Activated CD4-positive, alpha-beta T cell treated with anti-CD3 and anti-CD28 coated beads for 36 hours (primary cell): ENCODE measurements at places on chromosomes 2 and 18.

GRCh38 chr18:7415081-7415894 lies 151.8 kb upstream of the PTPRM start:
- DNase-seq: no peak

GRCh38 chr2:16317211-16317830 lies 348.3 kb downstream of the CYRIA start:
- DNase-seq: no peak

DNA sequence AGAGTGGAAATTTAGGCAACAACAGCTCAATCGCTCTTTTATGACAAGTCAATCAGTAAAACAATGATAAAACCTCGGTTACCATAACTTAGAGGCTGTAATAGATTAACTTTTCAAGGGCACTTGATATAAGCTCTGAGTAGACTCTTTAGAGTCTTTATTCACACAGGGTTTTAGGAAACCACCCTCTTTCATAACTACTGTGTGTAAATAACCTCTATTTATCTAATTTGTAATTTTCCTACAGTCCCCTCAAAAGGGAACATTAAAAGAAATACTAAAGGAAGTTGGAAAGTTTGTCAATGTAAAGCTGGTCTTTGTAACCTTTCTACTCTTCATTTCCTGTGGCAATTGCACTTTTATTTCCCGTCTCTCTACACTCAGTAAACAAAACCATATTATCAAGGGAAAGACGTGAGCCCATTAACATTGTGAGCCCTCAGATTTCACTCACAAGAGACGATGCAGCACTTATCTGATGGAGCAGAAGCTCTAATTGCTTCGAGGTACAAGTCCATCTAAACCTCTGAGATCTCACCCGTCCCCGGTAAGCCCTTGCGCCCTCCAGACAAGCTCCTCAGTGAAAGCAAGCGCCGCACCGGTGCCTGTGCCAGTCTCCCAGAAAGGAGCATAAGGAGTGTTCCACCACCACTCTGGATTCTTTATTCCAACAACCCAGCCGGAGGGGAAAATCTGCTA lies 1.1 kb upstream of the HOXD1 start:
- DNase-seq: peak; percentile 18

DNA sequence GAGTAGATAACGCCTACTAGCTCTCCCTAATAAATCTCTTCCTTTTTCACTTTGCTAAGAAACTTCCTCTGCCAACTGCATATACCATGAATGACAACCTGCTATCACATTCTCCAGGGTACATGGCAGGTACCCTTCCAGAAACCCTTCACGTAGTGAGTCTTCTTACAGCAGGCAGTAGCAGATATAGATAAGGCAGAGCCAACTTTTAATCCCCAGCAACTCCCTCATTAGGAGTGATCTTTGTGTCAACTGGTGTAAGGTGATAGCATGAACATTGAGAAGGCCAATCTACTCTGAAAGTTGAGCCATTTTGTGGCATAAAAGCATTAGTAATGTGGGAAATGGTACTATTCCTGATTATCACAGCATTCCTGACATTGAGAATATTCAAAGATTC lies 5.7 kb upstream of the STK17B start:
- DNase-seq: no peak

GRCh38 chr2:160376576-160376975 lies 117.0 kb downstream of the RBMS1 start:
- no peak for DNase-seq

DNA sequence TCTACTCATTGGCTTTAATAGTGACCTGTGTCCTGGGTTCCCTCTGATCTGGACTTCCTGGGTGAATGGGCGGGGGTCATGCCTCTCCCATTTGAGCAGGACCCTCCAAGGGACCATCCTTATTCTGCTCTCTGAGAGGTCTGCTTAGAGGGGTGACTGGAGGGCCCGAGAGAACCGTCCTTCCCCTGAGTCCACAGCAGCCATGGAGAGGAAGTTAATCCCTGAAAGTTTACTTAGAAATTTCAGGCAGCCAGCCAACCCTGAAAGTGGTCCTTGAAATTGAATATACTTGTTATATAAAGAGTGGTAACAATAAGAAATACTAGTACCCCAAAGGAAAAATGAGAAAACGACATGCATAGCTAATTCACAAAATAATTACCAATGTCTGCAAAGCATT lies 226.1 kb downstream of the DYSF start:
- no peak for DNase-seq

- no peak for DNase-seq
Measured at GRCh38 chr2:134324947-134325346, 71.1 kb downstream of the MGAT5 start.

- DNase-seq: no peak
Measured at GRCh38 chr2:33406622-33407021, 69.8 kb upstream of the RASGRP3 start.

GRCh38 chr18:10775026-10775425 lies 249.2 kb downstream of the NAPG start:
- no peak for DNase-seq

DNA sequence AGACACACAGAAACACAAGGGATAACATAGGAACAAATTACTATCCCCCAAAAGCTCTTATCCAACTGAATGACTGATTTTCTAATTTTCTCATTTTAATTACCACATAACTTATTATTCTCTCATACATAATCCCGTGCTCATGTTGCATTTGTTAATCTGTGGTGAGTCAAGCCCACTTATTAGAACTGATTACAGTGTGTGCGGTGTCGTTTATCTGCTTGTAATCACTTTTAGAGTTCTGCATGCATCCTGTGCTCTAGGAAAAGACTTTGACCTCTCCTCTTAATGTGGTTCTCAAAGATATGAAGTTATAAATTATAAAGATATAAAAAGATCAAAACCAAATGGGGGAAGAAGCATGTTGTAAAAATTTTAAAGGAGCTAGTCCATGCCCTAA lies 29.7 kb downstream of the CNDP1 start:
- DNase-seq: no peak

DNA sequence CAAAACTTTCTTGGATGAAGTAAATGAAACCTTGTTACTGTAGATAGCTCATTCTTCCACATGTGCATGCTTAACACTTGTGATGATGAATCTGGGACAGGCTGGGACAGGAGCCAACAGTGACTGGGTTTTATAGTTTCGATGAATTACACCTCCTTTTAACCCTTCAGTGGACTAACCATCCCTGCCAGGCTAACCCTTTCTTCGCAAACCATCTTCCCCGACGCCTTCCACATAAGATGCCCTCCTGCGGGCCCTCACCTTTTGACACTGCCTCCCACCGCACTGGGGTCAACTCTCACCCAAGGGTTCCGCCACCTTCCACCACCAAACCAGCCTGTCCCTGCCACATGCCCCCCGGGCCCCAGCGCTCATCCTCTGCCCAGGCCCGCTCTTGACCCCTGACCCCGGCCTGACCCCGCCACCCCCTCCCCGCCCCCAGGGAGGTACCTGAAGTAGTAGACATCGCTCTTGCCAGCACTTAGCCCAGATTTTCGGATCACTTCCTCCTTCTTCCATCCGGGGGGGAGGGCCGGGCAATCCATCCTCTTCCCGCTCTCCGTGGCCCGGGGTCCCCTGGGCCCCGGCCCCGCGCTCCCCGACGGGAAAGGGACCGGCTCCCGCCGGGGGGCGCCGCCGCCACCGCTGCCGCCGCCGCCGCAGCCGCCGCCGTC lies 764 bp downstream of the MBD2 start:
- peak; percentile 79 for DNase-seq

DNA sequence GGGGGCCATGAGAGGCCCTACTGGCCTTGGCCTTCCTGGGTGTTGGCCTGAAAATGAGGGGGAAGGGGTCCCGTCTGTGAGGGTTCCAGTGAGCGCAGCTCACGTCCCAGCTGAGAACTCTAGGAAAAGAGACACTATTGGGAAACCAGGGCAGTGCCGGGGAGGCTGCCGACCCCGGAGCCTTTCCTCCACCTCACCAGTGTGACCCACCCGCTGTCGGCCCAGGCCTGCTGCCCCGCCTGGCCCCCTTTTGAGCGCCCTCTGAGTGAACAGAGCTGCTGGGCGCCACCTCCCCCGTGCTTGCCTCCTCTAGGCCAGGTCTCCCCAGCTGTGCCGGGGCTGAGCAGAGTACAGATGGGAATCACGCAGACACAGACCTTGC lies 17.5 kb upstream of the ARHGEF4 start:
- no peak for DNase-seq

DNA sequence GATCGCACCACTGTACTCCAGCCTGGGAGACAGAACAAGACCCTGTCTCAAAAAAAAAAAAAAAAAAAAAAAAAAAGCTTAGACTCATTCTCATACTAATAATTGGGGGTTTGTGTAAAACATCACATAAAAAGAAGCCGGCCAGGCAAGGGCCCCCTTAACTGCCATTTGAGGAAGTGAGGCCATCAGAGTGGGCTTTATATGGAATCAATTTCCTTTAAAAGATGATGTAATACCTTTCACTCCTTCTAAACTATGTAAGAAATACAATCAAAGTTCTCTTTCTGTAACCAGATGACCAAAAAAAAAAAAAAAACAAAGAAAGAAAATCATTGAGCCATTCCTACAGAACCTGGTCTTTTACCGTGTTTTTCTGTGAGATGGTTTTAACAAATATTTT lies 13.1 kb upstream of the GPR55 start:
- no peak for DNase-seq

DNA sequence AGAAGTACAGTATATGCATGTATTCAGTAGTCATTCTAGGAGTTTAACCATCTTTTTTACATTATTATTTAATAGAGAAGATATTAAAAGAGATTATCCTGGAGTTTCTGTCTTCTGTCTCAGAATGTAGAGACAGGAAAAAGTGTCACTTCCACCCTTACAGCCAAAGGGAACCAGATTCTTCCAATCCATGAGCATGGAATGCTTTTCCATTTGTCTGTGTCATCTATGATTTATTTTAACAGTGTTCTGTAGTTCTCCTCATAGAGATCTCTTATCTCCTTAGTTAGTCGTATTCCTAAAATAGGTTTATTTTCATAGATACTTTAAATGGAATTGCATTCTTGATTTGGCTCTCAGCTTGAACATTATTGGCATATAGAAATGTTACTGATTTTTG lies 959.5 kb upstream of the PIK3C3 start:
- no peak for DNase-seq

- DNase-seq: no peak
Measured at GRCh38 chr2:105509269-105510086, 110.6 kb upstream of the FHL2 start.
